ENCODE measurements at places on chromosomes 11 and 22. TPM values are rescaled to one million over a fixed set of nuclear protein-coding genes. Genes with fewer than 3 reads are reported as not detected.

The SMTNL1 gene
- total RNA-seq: not detected

DNA sequence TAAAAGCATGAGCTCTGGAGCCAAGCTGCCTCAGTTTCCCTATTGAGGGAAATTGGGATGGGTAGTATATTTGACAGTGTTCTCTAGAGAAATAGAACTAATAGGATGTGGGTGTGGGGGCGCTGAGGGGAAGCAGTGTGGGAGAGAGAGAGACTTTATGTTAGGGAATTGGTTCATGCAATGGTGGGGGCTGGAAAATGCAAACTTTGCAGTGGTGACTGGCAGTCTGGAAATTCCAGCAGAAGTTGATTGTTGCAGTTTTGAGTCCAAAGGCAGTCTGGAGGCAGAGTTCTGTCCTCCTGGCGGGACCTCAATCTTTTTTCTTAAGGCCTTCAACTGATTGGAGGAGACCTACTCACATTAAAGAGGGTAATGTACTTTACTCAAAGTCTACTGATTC is 59.4 kb upstream of the SYT13 start:
- no peak for DNase-seq

DNA sequence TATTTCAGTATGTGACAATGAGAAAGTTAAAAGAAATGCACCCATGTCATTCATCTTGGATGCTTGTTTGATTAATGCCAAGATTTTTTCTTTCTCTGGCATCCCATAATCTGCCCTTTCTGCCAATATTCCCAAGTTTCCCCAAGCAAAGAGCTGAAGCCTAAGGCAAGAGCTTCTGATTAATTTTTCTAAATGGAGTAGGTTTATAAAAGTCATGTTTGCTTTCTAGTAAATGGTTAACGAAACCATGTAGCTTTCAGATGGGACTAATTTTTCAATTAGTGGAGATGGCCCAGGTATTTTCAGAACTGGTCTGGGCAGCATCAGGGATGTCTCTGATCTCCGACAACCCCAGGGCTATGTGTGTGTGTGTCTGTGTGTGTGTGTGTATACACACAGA is 55.3 kb downstream of the LRRC4C start:
- DNase-seq: no peak

The C11orf65 gene
- total RNA-seq: 0.56 TPM

GRCh38 chr11:132033051-132033450 is 662.6 kb downstream of the NTM start:
- no peak for DNase-seq

DNA sequence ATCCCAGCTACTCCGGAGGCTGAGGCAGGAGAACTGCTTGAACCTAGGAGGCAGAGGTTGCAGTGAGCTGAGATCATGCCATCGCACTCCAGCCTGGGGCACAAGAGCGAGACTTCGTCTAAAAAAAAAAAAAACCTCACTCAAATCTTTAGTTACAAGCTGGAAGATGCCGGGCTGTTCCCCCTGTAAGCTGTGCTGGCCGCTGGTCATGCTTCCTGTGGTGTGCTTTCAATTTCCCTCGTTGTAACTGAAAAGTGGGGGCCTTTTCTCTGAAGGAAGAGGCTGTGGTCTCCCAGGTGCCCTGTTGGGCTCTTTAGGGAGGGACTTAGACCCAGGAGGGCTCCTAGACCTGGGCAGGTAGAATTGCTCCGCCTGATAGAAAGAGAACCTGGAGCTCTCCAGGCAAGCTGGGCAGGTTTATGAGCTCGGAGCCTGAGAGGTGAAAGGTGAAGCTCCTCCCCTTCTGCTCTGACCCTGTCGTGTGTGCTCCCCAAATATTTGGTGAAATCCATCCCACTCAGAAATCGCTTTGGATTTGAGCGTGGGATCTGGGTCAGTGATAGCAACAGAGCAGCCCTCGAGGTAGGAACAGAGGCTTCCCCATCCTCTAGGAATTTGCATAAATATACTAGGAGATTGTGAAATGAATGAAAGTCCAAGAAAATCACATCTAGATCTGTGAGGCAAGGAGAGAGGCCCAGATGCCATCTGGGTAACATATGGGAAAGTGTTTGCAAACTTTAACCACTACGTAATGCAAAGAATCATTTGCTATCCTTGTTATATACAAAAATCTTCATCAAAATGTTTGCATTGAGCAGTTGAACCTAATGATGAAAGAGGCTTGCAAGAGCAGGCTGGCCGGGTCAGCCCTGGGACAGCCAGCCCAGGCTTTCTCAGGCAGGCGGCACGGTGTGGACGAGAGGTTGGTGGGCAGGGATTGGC is 154.3 kb downstream of the FBXO7 start:
- DNase-seq: no peak

DNA sequence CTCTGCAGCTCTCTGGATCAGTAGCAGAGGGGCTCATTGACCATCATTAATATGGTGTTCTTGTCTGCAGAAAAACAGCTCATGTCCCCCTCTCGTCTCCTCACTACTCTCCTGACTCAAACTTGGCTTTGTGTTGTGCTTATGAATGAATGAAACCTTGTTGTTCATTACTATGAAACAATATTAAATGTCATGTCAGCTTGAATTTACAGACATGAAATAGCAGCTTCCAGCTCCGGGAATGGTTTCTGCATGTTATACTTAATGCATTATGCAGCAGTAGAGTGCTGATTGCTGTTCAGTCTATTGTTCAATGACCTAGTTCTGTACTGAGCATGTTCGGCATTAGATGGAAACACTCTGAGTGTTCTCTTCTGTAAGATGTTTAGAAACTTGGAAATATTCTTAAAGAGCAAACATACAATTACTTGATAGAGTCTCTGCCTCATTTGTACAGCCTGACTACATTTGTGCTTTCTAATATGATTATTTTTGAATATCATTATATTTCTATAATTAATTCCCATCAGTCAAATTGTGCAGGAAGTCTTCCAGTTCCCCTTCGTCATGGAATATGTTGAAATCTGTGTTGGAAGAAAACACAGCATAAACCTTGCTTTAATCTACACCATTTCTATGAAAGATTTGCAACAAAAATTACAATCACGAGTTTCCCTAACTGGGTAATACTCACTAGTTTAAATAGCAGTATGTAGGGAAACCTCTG is 340.4 kb downstream of the SOX6 start:
- no peak for DNase-seq

GRCh38 chr11:69358398-69359020 is 64.6 kb downstream of the MYEOV start:
- no peak for DNase-seq

DNA sequence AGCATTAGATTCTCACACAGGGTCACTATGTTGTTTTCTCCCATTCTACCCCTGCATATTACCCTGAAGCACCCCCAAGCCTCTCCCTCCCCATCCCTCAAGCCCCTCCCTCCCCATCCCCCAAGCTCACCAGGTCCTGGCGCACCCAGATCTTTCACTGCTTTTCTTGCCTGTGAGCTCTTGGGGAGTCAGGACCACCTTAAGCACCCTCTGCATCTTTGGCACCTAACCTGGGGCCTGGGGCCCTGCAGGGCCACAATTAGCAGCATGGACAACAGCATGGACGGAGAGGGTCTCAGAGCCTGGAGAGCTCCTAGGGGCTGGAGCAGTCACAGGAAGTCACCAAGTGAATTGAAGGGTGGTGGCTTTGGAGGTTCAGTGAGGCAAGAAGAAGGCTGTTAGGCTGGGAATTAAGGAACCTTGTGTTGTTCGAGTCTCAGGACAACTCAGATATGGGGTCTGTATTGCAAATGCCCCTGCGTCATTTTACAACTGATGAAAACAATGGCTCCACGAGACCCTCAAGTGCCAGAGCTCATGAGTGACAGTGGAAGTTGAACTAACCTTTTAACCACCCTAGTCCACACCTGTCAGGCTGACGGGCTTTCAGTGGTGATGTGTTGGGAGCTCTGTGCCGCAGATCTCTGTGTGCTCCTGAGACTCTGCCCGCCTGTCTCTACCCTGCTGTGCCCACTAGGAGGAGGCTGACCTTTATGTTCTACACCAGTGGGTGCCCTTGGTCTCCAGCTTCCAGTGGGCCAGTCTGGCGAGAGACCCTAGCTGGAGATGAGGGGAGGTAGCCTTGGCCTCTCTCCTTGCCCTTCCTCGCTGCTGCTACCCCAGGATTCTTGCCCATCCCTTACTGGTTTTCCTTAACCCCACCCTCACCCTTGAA is 111.3 kb upstream of the OR4B1 start:
- DNase-seq: no peak

The IRAG1 gene
- 4.5 TPM for total RNA-seq

DNA sequence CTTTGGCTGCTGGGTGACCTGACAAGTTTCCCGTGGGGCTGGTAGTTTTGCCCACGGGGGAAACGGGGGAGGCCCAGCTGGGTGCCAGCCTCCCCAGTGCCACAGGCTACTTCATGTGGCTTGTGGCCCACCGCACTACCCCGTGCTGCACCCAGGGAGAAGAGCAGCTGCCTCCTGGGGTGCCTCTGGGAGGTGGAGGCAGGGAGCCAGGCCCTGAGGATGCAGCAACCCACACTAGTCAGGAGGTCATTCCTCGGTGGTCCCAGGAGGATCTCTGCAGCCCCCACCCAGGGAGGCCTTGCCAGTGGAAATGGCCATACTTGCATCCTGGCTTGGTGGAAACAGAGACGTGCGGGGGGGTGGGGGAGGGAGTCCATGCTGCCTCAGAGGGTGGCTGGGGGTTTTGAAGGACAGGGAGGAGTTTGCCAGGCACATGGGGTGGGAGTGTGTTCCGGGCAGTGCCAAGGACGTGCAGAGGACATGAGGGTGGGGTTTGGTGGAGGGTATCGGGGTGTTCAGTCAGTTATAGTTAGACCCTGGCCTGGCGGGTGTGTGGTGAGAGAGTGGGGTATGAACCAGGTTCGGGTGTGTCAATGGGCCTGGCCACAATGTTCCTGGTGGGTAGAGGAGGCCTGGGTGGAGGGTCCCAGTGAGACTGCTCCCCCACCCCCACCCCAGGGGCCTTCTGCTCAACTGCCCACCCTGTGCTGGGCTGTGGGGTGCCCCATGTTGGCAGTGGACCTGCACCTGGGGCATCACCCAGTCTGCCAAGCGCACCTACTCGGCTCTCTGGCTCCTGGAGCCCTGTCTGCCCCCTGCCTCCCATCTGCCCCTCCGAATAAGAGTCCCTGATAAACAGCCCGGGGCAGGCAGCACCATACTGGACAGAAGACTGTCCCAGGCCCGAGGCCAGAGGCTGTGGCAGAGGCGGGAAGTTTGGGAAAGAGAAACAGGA is 3.8 kb downstream of the PIM3 start:
- DNase-seq: peak; percentile 46

The APOC3 gene
- total RNA-seq: 0.46 TPM

GRCh38 chr11:90737444-90738050 is 514.7 kb upstream of the CHORDC1 start:
- no peak for DNase-seq

DNA sequence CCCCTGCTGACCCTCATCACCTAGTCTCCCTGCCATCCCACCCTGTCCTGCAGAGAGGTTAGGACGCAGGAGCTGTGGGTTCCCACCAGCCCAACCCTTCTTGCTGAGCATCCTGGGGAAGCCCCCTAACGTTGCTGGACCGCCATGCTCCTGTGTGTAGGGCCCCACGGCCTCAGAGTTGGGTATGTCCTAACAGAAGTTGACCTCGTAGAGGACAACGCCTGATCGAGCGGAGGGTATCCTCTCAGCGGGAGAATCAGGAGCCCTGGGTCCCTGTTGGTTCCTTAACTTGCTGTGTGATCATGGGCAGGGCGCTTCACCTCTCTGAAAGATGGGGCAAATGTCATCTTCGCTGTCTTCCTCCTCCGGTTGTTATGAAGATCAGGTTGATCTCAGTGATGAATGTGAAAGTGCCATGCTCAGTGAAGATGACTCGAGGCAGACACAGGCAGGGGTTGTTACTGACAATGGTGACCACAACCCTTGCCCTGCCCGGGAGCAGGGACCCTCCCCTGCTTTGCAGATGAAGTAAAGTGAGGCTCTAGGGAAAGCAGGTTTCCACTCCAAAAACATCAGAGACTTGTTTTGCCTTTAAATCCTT is 19.3 kb upstream of the CD5 start:
- DNase-seq: no peak

- no peak for DNase-seq
Observed at GRCh38 chr11:34667810-34668582, 47.1 kb downstream of the EHF start.

The EXPH5 gene
- 2.5 TPM for total RNA-seq

DNA sequence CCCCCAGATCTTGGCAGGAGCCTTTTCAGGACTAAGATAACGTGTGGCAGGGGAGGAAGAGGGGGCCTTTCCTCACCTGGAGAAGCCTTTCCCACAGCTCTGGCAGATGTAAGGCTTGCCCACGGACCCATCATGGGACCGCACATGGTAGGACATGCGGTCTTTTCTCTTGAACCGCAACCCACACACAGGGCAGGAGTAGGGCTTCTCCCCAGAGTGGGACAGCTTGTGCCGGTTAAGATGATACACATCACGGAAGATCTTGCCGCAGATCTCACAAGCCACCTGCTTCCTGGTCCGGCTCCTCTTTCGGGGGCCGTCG is 1.9 kb downstream of the PATZ1 start:
- no peak for DNase-seq

DNA sequence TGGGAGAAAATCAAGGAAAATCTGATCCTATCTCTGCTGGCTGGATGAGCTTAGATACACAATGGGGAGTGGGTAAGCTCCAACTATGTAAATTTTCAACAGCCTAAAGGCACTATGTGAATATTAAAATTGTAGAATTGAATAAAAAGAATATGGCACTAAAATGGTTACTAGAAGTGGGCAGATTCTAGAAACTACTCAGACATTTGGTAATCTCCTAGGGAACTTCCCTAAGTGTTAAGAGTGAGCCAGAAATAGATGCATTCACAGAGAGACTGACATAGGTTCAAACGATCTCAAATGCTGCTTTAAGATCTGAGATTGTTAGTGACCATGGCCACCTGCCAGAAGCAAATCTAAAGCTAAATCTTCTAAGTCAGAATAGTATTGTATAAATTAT is 4.3 kb upstream of the OR52E1 start:
- no peak for DNase-seq

- no peak for DNase-seq
Observed at GRCh38 chr11:65556470-65557279, 1.5 kb downstream of the LTBP3 start.

The NLRP10 gene
- not detected for total RNA-seq

Measured in Right ventricle myocardium superior (tissue), 1 donor.